SJCRH30 (cell line): ENCODE measurements at places on chromosomes 6 and 20. TPM values are rescaled to one million over a fixed set of nuclear protein-coding genes. Genes with fewer than 3 reads are reported as not detected.

DNA sequence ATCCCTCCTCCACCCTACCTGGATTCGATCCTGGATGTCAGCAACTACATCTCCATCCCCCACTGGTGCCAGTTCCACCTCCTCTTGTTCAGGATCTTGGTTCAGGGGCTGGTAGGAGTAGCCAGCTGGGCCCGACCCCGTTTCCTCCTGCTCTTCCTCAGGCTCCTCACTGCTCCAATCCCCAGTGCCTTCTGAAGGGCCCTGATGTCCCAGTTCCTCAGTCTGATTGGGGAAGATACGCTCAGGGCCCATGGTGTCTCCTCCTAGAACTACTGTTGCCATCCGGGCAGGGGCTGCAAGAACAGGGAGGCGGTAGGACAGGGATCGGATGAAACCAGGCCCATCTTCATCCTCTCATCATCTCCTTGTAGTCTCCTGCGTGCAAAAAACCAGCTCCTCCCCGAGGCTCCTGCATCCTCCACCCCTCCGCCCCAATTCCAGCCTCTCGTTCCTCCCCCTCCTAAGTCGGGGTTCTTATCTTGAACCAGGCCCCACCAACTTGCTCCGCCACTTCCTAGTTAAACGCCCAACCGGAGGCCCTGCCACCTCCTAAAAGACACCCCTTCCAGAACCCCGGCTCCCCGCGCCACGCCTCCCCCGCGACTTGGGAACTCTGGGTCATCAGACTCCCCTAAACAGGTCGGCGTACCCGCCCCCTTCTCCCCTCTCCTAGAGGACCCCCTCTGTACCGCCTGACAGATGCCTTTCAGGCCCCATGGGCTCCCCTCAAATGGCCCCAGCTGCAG, 476 bp downstream of the MEA1 start:
- H3K27ac ChIP-seq, result peak overlapping the region; percentile 13; the same call in 1 of the 2 replicates
- H3K4me1 ChIP-seq, result peaks cover 5% of the 10 kb centered on the region; the same call in 1 of the 2 replicates
- H3K36me3 ChIP-seq, result peaks cover 22% of the 10 kb centered on the region
- peak; percentile 46 for DNase-seq
- H3K4me3 ChIP-seq, result peak overlapping the region; percentile 63
- no peaks in the 10 kb centered on the region for H3K27me3 ChIP-seq

DNA sequence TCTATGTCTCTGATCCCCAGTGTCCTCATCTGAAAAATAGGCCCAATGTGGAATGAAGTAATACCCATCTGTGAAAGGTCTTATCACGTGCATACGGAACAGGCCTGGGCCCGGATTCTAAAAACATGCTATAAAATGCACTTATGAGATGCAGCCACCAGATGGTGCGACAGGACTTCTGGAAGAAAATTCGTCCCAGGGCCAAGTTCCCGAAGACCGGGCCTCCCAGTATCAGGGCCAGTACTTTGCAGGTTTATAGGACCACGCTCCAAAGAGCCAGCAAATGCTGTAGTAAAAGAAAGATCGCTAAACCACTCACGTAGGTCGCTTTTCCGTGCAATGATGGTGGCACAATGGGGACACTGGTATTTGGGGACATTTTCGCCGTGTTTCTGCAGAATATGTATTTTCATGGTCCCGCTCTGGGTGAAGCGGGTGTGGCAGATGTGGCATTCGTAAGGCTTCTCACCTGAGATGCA, 10.6 kb downstream of the CTCFL start:
- no peak overlapping the region for H3K4me3 ChIP-seq
- H3K4me1 ChIP-seq, result 0 out of 2 replicates have a peak, but pooled peaks cover 5% of the 10 kb centered on the region
- no peaks in the 10 kb centered on the region for H3K27me3 ChIP-seq
- no peak overlapping the region for H3K27ac ChIP-seq

- H3K4me3 ChIP-seq, result no peak overlapping the region
- no peak overlapping the region for H3K27ac ChIP-seq
- H3K27me3 ChIP-seq, result peaks cover 3% of the 10 kb centered on the region
These were observed 18.2 kb upstream of the OCSTAMP start for GRCh38 chr20:46568570-46569129.

GRCh38 chr6:85569323-85569722, 24.3 kb downstream of the SNX14 start:
- no peaks in the 10 kb centered on the region for H3K27me3 ChIP-seq
- DNase-seq, result no peak
- no peaks in the 10 kb centered on the region for H3K4me1 ChIP-seq
- H3K4me3 ChIP-seq, result no peak overlapping the region

DNA sequence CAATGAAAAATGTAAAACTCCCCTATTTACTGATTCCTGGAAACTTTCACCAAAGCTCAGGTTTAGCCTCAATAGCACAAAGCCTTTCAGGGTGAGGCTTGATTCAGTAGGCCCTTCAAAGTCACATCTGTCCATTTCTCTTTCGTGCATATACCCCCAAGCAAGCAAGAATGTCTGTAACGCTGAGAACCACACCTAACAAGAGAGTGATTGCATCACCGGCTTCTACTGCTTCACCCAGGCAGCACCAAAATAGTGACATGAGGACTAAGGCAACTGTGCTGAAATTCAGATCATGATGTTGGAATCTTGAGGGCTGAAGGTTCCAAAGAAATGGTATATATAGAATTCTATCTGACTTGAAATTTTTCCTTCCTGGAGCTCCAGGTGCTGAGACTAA, 26.1 kb downstream of the CGA start:
- H3K4me3 ChIP-seq, result no peak overlapping the region
- no peak for DNase-seq
- no peak overlapping the region for H3K27ac ChIP-seq
- H3K36me3 ChIP-seq, result no peaks in the 10 kb centered on the region
- H3K4me1 ChIP-seq, result no peaks in the 10 kb centered on the region

GRCh38 chr20:48703511-48704219, 124.1 kb downstream of the PREX1 start:
- DNase-seq, result no peak
- H3K27me3 ChIP-seq, result no peaks in the 10 kb centered on the region
- peaks cover 22% of the 10 kb centered on the region for H3K36me3 ChIP-seq
- H3K4me1 ChIP-seq, result peaks cover 2% of the 10 kb centered on the region
- no peak overlapping the region for H3K27ac ChIP-seq

GRCh38 chr6:3592371-3592941, 135.6 kb upstream of the SLC22A23 start:
- no peaks in the 10 kb centered on the region for H3K4me1 ChIP-seq
- no peaks in the 10 kb centered on the region for H3K27me3 ChIP-seq
- no peak overlapping the region for H3K4me3 ChIP-seq
- no peak for DNase-seq
- no peak overlapping the region for H3K27ac ChIP-seq
- no peaks in the 10 kb centered on the region for H3K36me3 ChIP-seq

- DNase-seq, result peak; percentile 26
- no peak overlapping the region for H3K4me3 ChIP-seq
- H3K36me3 ChIP-seq, result no peaks in the 10 kb centered on the region
- H3K27me3 ChIP-seq, result no peaks in the 10 kb centered on the region
- H3K27ac ChIP-seq, result no peak overlapping the region
- H3K4me1 ChIP-seq, result peaks cover 2% of the 10 kb centered on the region; the same call in 1 of the 2 replicates
These were observed 101.0 kb downstream of the NRN1 start for GRCh38 chr6:5905431-5906339.

DNA sequence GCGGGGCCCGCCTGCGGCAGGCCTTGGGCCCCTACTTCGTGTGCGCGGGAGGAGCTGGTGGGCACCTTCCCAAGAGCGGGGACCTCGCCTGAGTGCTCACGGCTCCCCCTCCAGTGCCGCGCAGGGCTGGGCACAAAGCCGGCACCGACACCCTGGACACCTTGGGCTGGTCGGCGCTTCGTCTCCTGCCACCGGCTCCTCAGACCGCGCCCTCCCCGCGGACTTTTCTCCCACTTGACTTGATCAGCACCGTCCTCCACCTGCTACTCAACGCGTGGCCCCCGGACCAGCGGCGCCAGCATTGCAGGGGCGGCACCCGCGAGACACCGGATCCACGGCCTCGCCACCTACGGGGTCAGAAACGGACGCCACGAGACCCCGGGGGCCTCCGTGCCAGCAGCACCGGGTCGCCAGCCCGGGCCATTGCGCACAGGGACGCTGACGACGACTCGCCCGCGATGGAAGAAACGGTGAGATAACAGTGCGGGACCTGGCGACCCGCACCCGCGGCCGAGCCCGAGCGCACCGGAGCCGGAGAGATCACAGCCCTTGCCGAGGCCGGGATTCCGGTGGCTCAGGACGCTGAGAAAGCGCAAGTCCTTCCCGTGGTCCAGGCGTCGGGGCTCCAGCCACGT, 154.2 kb downstream of the DLL1 start:
- no peaks in the 10 kb centered on the region for H3K27me3 ChIP-seq
- H3K4me3 ChIP-seq, result no peak overlapping the region
- no peak overlapping the region for H3K27ac ChIP-seq
- no peak for DNase-seq
- no peaks in the 10 kb centered on the region for H3K36me3 ChIP-seq
- 0 out of 2 replicates have a peak, but pooled peaks cover 3% of the 10 kb centered on the region for H3K4me1 ChIP-seq

DNA sequence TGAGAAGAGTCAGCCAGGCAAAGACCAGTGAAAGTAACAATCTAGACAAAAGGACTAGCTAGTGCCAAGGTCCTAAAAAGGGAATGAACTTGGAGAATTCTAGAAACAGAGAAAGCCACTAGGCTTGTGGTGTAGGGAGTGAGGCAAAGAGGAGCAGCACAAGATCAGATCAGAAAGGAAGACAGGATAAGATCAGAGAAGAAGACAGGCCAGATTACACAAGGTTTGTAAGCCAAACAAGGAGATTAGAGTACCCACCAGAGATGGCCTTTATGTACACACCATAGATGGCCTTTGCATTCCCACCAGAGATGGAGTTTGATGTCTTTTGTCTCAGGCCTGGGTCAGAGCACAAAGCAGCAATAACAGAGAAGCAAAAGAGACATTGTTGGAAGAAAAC, 105.6 kb upstream of the PLCB4 start:
- no peak overlapping the region for H3K27ac ChIP-seq
- H3K4me3 ChIP-seq, result no peak overlapping the region
- no peaks in the 10 kb centered on the region for H3K4me1 ChIP-seq
- DNase-seq, result no peak
- H3K36me3 ChIP-seq, result no peaks in the 10 kb centered on the region
- H3K27me3 ChIP-seq, result no peaks in the 10 kb centered on the region

GRCh38 chr20:43728686-43729255, 2.0 kb upstream of the GTSF1L start:
- peaks cover 12% of the 10 kb centered on the region for H3K4me1 ChIP-seq
- no peaks in the 10 kb centered on the region for H3K36me3 ChIP-seq
- no peak overlapping the region for H3K27ac ChIP-seq
- H3K27me3 ChIP-seq, result no peaks in the 10 kb centered on the region

DNA sequence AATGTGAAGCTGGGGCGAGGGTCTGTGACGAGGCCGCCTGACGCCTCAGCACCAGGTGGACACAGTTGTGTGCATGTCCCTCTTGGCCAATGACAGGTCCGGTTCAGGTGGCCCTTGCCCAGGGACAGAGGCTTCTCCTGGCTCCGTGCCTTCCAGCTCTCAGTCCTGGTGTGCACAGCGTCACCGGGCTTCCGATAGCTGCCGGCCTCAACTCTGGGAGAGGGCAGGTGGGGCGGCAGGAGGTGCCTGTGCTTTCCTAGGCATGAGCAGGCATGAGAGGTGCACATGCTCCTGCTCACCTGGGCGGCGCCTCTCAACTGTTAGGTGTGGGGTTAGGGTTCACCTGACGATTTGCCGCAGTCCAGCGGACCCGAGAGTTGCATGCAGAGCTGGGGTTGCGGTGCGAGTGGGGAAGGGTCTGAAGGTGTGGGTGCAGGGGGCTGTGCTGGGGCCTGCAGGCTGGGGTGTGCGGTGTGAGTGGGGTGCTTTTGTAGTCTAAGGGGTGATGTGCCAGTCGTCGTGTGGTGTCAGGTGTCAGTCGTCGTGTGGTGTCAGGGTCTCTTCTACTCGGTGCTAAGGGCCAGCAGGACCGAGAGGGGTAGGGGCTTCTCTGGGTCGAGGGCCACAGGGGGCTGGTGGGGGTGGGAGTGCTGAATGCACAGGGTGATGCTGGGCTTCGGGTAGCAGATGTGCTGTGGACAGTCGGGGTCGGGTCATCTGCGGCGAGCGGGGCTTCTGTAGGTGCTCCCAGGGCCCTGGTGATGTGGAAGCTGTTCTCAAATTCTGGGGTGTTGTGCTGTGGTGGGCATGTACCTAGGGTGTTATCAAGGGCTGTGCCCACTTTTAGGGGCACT, 3.8 kb upstream of the SOX18 start:
- H3K36me3 ChIP-seq, result no peaks in the 10 kb centered on the region
- H3K4me3 ChIP-seq, result peak overlapping the region; percentile 28; the same call in 1 of the 2 replicates
- peaks cover 52% of the 10 kb centered on the region for H3K4me1 ChIP-seq

DNA sequence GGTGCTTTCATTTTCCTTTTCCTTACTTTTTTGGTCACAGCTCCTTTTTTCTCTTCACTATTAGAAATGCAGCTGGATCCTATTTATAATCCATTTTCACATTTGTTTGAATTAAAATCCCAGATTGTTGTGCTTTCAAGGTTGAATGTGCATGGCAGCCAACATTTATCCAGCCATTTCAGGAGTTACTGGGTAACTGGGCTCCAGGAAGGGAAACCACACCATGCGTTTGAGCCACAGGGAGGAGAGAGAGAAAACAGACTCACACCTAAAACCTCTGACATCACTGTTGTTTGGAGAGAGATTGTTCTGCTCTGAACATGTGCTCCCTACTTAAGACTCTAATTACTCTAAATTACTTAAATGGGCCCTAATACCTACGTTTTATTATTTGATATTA, 173.4 kb downstream of the BMP2 start:
- no peaks in the 10 kb centered on the region for H3K4me1 ChIP-seq
- DNase-seq, result no peak
- no peak overlapping the region for H3K4me3 ChIP-seq
- H3K27me3 ChIP-seq, result no peaks in the 10 kb centered on the region

DNA sequence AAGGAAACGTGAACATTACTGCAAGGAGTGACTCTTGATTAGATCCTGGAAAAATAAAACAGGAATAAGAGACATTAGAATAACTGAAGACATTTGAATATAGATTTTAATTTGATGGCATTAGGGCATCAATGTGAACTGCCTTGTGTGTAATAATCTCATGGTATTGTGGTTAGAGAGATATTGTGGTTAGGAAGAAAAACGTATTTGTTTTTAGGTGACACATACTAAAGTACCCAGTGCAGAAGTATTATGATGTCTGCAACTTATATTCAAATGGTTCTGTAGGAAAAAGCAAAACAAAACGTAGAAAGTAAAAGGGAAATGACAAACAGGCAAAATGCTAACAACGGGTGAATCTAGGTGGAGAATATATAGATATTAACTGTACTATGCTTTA, 65.9 kb upstream of the OGFRL1 start:
- no peak overlapping the region for H3K4me3 ChIP-seq
- no peaks in the 10 kb centered on the region for H3K27me3 ChIP-seq
- H3K27ac ChIP-seq, result no peak overlapping the region
- no peaks in the 10 kb centered on the region for H3K36me3 ChIP-seq
- H3K4me1 ChIP-seq, result peaks cover under 1% of the 10 kb centered on the region

Gene GHRH
- not detected in 2 replicates for total RNA-seq

Gene KHDC1L
- total RNA-seq, result not detected in 2 replicates

Gene STX11
- total RNA-seq, result 16.1 and 16.6 TPM in 2 replicates

Gene OR12D3
- total RNA-seq, result not detected in 2 replicates

Gene CGA
- 0.20 TPM in 1 of 2 replicates, not detected in the other for total RNA-seq

Gene TUBB1
- 0.03 TPM in 1 of 2 replicates, not detected in the other for total RNA-seq
